HepG2 (cell line): ENCODE measurements at places on chromosomes 6 and 20. TPM values are rescaled to one million over a fixed set of nuclear protein-coding genes. Genes with fewer than 3 reads are reported as not detected.

- DNase-seq, result no peak
Measured at GRCh38 chr20:5602346-5602745, 147.9 kb upstream of the SHLD1 start.

Gene TOP1
- 9.9 and 10.2 TPM in 2 replicates for polyA plus RNA-seq

DNA sequence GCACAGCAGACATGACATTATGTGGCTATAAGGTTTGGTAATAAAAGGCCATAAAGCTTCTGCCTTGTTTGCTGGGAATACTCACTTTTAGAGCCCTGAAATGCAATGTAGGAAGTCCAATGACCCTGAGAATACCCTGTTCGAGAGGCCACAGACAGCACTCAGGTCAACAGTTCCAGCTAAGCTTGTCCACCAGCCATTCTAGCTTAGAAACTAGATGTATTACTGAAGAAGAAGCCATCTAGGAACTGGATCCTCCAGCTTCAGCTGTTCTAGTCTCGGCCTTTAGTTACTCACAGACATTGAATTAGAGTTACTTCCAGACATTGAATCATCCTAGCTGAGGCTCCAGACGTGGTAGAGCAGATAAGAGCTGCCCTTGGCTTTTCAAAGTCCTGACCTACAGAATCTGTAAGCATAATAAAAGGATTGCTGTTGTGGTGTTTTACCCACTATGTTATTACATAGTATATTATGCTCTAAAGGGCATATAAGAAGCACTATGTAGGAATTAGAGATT is 84.9 kb downstream of the MMS22L start:
- no peak for DNase-seq

DNA sequence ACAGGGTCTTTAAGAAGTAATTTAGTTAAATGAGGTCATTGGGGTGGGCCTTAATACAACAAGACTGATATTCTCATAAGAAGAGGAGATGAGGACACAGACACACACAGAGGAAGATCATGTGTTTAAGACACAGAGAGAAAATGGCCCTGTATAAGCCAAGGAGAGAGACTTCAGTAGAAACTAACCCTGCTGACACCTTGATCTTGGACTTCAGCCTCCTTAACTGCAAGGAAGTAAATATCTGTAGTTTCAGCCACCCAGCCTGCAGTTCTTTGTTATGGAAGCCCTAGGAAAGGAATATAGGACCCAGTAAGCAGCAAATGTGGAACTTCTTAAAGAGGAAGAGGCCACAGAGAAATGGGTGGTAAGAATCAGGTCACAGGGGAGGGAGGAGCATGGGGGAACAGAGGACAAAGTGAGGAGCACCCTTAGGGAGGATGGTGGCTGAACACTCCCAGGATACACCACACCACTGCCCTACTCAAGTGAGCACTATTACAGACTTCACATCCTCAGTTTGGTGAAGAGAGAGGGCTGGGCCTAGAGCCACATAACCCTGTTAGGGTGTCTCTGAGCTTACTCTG is 762 bp downstream of the SIRPB1 start:
- peak; percentile 0 for DNase-seq

GRCh38 chr6:131685266-131685780 is 15.9 kb downstream of the OR2A4 start:
- no peak for DNase-seq

GRCh38 chr20:58579819-58580473 is 64.7 kb upstream of the APCDD1L start:
- DNase-seq, result no peak

Gene MEP1A
- polyA plus RNA-seq, result 0.83 and 3.0 TPM in 2 replicates
